ENCODE measurements at places on chromosomes 4 and X.

DNA sequence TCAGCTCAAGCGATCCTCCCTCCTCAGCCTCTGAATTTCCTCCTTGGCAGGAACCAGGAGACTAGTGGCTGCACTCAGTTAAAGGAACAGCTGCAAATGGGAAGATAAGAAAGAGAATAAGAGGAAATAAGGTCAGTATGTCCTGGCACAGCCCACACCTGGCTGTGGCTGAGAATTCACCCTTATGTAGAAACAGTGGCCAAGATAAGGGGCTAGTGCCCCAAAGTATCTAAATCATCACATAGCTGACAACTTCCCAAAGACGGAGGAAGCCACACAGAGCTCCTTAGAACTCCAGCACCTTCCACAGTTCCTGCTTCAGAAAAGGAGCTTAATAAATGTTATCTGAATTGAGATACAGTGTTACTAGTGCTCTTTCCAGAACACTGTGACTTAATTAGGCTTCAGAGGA, 2.3 kb upstream of the CHIC2 start:
- no peak for DNase-seq

DNA sequence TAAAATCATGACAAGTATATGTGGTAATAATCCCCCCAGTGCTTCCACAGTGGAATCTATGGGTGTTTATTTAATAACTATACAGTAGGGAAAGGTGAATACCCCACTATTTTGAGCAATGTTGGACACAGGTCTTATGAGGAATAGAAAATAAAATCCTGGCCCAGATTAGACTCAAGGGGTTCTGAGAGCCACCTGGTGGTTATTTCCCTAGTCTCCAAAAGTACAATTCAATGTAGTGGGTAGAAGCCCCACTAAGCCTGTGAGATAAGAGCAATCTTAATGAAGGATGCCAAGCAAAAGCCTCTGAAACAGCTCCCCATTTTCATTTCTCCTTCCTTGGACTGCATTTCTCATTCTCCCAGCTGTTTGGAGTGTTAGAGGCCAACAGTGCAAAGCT, 328.2 kb upstream of the NR3C2 start:
- no peak for DNase-seq

- no peak for DNase-seq
Observed at GRCh38 chr4:80916770-80917169, 113.7 kb upstream of the BMP3 start.

- no peak for DNase-seq
Observed at GRCh38 chr4:25760518-25761157, 102.2 kb downstream of the SEL1L3 start.

- DNase-seq, result no peak
Observed at GRCh38 chrX:103530545-103530944, 11.3 kb upstream of the RAB40A start.

DNA sequence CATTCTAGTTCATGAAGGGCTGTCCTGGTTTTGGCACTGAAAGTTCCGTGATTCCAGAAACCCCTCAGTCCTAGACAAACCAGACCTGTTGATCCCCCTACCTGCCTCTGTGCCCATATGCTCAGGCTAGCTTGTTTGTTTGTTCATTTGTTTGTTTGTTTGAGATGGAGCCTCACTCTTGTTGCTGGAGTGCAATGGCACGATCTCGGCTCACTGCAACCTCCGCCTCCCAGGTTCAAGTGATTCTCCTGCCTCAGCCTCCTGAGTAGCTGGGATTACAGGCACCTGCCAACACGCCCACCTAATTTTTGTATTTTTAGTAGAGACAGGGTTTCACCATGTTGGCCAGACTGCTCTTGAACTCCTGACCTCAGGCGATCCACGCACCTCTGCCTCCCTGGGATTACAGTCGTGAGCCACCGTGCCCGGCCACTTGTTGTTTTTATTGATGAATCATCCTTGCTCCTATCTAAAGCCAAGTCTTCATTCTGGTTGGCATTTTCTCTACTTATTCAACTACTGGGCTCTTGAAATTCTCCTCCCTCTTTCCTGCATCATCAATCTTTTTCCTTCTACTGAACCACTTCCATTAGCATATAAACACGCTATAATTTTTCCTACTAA, 86.3 kb upstream of the BMP2K start:
- DNase-seq, result no peak

DNA sequence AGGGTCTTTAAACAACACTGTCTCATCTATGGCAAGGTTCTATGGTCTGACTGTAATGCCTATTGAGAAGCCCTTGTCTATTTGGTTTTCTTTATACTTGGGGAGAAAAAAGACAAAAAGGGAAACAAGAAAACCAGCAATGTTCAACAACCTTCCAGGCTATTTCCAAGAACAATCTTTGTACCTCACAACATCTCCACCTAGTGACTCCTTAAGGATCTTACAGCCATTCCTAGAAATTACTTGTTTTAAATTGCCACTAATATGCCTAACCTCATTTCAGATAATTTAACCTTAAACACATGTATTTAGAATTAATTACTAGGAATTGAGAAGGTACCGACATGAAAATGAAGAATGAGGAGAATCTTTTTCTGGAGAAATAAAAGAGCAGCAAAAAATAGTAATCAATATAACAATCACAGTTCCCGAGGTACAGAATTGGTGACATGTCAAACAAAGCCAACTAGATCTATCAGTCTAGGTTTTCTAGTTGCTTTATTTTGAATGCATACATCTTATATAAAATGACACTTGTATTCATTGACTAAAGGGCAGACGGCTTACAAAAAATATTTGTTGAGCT, 1.6 kb upstream of the RBM46 start:
- DNase-seq, result no peak

- DNase-seq, result no peak
Observed at GRCh38 chrX:15816438-15816809, 26.1 kb downstream of the ZRSR2 start.
